T-helper 9 cell (primary cell): ENCODE measurements at places on chromosomes 5 and 9.
A peak's percentile ranks its signal among the peaks of the same experiment; 100 is the strongest.

DNA sequence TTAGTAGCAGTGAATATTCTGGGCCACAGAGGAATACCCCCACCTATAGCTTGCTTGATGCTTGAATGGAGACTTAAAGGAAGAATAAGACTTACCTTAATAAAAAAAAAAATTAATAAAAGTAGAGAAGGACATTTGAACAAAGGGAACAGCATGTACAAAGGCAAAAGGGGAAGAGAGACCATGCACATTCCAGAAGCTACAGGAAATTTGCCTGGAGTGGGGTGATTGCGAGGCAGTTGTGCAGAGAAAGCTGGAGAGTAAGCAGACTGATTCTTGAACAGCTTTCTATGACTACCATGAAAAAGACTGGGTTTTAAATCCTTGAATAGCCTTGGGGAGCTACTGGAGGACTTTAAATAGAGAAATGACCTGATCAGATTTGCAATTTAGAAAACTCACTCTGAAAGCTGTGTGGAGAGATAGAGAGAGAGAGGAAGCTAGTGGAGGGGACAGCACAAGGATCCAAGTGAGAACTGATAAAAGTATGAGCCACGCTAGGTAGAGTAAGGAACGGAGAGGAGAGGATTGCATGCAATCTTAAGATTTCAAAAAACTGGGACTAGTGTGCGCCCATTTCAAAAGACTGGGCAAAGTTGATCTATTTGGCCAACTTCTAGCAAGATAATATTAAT, 12.5 kb upstream of the SSBP2 start:
- no peak for DNase-seq

- DNase-seq: no peak
Measured at GRCh38 chr9:126974594-126974993, 60.0 kb downstream of the RALGPS1 start.

- no peak for DNase-seq
Measured at GRCh38 chr9:129322641-129323375, 144.7 kb upstream of the IER5L start.

GRCh38 chr9:24899463-24899862, 353.8 kb upstream of the IZUMO3 start:
- DNase-seq: no peak

DNA sequence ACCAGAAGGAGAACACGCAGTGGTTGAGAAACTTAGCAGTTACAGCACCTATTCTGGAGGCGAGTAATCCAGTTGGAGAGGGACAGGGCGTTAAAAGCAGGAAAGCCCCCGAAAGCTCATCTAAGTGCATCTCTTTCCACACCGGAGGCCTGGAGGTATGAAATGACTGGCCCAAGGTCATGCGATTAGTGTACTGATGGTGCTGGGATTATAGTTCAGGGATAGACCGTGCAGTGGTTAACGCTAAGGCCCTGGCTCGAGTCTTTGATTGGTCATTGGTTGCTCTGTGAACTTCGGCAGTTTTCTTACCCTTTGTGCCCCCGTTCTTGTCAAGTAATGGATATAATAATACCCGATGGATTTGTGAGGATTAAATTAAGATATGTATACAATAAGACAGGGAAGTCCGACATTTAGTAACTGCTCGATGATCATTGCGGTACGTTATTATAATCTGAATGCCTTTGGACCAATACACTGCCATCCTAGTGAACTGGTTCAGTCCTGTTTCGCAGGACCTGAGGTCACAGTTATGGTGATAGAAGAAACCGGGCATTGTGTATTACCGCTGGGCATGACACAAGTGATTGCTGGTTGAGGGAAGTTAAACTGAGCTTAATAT, 960 bp downstream of the CANX start:
- no peak for DNase-seq

DNA sequence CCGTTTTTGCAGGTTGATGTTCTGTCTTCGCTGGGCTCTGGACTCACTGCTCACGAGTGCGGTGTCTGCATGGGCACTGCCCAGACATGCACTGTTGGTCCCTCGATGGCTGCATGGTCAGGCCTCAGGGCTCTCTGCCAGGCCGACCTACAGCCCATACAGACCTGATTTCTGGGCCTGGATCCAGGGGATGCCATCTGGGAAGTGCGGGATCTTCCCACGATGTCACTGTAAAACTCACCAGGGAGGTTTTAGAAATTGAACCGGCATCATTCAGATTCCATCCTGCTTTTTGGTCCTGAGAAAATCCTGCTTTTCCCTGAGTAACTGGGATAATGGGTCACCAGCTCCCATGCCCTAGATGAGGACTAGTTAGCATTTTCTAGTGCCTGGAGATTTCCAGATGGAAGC, 9.1 kb downstream of the S1PR3 start:
- no peak for DNase-seq

DNA sequence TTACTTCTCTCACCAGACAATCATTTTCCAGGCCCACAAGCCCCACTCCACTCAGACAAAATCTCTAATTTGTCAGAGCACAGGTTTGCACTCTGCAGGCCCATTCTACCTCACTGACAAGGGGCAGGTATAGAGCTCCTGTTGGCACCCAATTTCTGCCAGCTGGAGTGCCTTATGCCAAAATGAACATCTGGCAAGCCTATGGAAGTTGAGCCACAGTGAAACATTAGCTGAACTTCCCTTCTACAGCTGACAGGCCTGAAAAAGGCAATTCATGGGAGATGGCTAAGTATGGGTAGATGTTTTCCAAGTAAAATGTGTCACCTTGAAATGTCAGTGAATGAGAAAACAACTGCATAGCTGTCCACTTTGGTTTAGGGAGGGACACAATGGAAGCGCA, 87.0 kb downstream of the SPOCK1 start:
- no peak for DNase-seq

- no peak for DNase-seq
Measured at GRCh38 chr9:124507880-124508423, 753 bp upstream of the NR5A1 start.

DNA sequence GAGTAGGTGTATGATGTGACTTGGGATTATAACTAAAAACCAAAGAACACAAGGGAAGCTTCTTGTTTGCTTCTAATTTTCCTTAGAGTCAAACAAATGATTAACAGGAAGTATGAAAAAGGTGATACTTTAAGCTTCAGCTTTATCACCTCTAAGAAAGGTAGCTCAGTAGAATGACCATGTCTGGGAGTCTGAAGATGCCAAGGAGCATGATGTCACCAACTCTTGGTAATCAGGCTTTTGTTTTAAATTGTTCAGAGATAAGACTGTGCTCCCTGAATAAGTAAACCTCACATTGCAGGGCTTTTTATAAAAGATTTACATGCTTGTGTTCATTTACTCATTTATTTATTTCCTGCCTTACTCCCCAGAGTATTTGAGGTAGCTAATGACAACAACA, 169.9 kb downstream of the FER start:
- no peak for DNase-seq

DNA sequence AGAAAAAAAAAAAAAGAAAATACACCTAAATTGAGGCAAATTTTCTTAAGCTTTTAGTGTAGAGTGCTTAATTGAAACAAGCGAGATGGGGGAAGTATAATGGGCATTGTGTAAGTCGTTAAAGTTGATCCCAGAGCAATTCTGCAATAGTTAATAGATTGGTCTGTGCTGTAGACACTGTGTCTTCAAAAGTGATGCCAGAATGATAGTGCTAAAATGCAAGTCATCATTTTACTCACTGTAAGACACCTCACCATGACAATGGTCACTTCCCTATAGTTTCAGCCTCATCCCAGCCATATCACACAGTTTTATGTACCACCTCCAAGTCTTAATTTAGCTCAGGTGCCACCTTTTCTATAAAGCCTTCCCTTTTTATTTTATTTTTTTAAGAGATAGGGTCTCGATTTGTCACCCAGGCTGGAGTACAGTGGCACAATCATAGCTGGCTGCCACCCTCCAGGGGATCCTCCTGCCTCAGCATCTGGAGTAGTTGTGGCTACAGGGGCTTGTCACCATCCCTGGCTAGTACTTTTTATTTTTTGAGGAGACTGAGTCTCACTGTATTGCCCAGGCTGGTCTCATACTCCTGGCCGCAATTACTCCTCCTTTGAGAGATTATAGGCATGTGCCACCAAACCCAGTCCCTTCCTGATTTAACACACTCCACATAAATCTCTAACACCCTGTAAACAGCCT, 6.2 kb downstream of the COX7C start:
- no peak for DNase-seq

DNA sequence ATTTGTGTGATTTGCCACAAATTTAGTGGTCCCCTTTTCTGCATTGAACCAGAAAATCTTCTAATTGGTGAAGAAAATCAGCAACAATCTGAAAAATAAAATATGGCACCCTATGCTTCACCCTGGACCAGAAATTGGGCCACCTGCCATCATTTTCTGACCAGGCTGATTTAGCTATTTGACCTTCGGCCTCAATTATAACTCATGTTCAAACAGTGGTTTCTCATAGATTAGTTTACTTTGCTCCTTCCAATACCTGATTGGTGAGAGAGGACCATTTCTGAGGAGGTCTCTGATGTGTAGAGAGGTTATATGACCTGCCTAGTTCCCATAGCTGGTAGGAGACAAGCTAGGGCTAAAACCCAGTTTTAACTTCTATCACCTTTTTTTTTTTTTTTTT, 59.0 kb downstream of the PTTG1 start:
- DNase-seq: no peak

DNA sequence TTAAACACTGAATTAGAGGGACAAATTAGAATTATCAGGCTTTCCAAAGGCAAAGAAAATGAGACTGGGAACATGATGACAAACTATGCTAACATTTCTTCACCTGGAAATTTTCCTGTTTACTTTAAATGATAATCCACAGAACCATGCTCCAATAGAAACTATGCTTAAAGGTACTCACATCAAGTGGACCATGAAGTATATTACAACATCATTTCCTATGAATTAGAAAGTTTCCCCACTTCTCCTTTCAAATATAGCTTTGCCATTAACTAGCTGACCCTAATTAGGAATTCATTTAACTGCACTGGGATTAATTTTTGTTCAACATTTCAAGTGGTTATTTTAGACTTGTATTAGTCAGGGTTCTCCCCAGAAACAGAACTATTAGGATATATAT, 81.4 kb downstream of the DTWD2 start:
- no peak for DNase-seq

- DNase-seq: no peak
Measured at GRCh38 chr5:129104915-129105455, 10.4 kb downstream of the ISOC1 start.

DNA sequence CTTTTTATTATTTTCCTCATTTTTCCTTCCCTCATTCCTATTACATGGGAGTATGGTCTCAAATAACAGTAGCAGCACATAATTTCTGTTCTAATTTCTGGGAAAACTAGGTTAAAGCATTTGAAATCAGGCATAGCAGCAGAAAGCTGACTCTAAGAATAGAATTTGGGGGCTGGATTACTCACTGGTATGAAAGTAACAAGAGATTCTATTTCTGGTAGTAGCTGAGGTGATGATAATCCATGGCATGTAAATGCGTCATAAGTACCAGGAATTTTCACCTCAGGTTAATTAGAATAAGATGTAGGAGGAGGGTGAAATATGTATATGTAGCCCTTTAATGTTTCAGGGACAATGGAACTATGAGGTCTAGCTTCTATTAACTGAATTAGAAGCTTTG, 662.0 kb downstream of the PTPRD start:
- DNase-seq: no peak

DNA sequence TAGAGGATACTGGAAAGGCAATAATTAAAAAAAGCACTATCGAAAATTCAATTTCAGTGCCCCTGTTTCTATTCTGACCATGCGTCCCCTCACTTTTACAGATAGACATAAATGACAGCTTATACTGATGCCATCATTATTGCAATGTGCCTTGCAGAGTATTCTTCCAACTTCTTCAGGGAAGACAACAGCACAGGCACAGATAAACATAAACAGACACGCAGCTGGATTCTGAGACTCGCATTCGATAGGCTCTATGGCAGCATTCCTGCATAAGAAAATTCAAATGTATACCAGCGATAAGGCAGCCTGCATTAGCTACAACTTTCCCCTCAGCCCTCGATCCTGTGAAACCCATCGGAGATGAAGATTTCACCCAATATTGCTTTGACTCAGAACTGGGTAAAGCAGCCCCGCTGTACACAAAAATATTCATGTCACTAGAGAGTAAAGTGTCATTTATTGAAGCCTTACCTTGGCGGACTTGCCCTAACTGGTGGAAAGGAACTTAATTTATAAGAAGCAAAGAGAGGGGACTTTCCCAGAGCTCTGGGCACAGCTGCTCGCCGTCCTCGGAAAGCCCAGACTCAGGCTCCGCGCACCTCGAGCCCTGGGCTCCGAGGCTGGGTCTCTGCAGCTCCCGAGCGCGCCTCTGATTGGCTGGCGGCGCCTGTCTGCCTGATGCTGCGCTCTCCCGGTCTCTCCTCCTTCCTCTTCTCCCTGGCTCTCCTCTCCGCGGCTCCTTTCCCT, at the start of gene CDH18:
CDH18 (minus strand) TSS at position 589 of the 750 bp plus-strand sequence. CDS start 149,214 bp downstream, outside the sequence.
- DNase-seq: no peak

DNA sequence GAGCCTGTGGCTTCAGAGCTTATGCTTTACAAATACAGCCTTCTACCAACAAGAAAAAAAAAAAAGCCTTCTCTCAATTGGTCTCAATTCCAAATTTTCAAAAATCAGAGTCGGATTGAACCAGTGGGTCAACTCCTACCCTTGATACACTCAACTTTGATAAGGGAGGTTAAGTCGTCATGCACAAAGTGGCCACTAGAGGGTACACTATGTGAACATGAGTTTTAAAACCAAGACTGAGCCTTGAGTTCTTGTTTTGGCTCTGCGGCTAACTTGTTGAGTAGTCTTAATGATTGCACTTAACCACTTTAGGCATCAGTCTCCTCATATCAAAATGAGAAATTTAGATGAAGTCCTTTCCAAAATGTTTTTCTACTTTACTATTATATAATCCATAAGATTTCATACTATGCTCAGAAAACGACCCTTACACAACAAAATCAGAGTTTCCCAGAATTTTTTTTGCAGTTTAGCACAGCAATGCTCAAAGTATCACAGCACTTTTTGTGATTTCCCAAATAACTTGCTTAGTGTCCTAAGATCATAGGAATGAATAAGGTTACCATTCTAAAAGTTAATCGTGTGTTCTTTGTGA, 92.9 kb upstream of the MTAP start:
- DNase-seq: peak; percentile 52

- DNase-seq: no peak
Measured at GRCh38 chr5:28748446-28748845, 1710.1 kb upstream of the CDH9 start.

DNA sequence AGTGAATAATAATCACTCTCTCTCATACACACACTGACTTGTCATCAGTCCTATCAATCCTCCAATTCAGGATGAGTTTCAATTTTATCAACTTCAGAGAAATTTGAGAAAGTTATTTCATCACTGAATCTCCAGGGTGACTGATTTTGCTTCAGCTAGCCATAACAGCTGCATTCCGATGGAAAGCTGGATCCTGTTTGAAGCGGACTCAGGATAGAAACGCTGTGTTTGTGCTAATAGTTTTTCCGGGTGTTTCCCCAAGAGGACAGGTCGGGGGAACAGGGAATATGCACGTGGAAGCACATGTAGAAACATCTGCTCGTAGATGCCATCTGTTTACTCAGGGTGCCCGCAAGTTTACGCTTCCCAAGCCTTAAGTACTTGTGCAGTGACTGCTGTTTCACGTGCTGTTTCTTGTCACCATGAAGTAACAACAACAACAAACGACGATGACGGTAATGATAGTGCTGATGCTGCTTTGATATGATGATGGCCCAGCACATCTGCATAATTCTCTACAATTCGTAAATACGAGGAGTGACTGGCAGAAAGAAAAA, 263.7 kb upstream of the DAPK1 start:
- DNase-seq: no peak

GRCh38 chr5:95617057-95617456, 2.8 kb upstream of the GPR150 start:
- DNase-seq: no peak
